ENCODE measurements at places on chromosomes 4 and X. TPM values are rescaled to one million over a fixed set of nuclear protein-coding genes. Genes with fewer than 3 reads are reported as not detected.

The LINC00632 gene
- total RNA-seq = 3.3 TPM

The ABCG2 gene
- total RNA-seq = 0.89 TPM

The PHKA2 gene
- total RNA-seq = 22.0 TPM

The SLC10A6 gene
- total RNA-seq = not detected

The BEX1 gene
- not detected for total RNA-seq

The GAGE10 gene
- not detected for total RNA-seq

The FGFR3 gene
- total RNA-seq = 0.67 TPM

The TRIM75 gene
- total RNA-seq = not detected

The DMRTC1 gene
- not detected for total RNA-seq

The UGT2B11 gene
- total RNA-seq = not detected

The NALF2 gene
- 0.25 TPM for total RNA-seq

The SULT1B1 gene
- 0.11 TPM for total RNA-seq

The SSX2 gene
- not detected for total RNA-seq

The NAT8L gene
- 3.5 TPM for total RNA-seq

The GLOD5 gene
- not detected for total RNA-seq
